ENCODE measurements at places on chromosomes 16 and 17.

- DNase-seq, result no peak
Measured at GRCh38 chr16:73067671-73068540, 20.0 kb upstream of the ZFHX3 start.

DNA sequence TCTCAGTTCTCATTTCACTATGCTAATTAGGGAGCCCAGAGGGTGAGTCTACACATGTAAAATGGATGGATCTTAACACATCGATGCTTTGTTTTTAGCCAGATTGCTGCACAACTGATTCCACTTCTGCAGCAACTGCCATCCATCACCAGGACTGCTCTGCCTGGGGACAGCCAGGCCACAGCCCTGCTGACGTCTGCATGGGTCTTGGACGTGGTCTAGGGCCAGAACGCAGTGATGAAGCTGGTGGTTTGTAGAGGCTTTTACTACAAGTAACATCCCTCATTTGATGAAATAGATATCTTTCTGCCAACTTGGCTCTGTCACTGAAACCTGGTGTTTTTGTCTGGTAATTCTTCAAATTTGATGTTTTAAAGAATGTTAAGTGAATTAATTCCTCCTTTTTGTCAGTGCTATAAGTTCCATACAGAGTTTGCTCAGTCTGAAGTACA lies 50.6 kb downstream of the MARCHF10 start:
- no peak for DNase-seq

- no peak for DNase-seq
Measured at GRCh38 chr17:42188749-42189650, 3.7 kb upstream of the HCRT start.

GRCh38 chr17:82603981-82604448 lies 44.2 kb downstream of the WDR45B start:
- peak; percentile 38 for DNase-seq

DNA sequence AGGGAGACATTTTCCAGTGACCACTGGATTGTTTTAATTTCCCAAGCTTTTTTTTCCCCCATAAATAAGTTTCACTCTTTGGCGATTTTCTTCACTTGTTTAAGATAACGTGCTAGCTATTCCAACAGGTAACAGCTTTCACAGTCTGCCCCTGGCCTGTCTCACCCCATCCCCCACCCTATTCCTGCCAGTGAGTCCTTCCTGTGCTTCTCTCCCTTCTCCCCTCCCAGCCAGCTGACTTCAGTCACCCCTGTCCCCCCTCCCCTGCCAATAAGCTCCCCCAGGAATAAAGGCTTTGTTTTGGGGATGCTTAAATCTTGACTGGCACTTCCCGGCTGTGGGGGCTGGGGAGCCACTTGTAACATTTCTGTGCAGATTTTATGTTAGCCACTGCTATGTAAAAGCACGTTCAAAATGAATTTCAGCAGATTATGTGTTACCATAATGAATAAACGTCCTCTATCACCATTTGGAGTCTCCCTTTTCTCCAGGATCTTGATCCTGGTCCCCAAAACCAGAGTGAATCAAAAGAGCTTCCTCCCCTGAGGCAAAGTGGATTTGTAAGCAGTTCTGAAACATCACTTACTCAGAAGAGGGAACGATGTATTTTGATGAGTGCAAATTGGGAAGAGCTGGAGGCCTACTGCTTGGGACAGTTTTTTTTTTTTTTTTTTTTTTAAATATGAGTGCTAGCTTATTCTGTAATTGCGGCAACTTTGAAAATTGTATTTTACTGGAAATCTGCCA lies 58.2 kb downstream of the IGF2BP1 start:
- DNase-seq, result no peak

GRCh38 chr16:87622756-87623319 lies 20.5 kb downstream of the JPH3 start:
- DNase-seq, result no peak

- peak; percentile 93 for DNase-seq
Measured at GRCh38 chr17:76532072-76532651, 5.3 kb downstream of the CYGB start.

DNA sequence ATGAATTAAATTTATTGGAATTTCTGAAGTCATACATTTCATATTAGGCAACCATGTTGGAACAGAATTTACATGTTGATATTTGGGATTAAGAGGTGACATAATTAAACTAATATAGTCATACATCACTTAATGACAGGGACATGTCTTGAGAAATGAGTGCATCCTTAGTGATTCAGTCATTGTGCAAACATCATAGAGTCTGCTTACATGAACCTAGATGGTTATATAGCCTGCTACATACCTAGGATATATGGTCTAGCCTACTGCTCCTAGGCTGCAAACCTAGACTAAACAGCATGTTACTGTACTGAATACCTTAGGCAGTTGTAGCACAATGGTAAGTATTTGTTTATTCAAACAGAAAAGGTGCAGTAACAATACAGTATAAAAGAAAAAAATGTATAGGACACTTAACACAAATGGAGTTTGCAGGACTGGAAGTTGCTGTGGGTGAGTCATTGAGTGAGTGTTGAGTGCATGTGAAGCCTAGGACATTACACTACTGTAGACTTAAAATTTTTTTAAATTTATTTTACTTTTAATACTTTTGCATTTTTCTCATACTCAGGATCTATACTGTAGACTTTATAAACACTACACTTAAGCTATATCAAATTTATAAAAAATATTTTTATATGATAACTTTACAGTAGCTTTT lies 85.6 kb downstream of the OMG start:
- no peak for DNase-seq

DNA sequence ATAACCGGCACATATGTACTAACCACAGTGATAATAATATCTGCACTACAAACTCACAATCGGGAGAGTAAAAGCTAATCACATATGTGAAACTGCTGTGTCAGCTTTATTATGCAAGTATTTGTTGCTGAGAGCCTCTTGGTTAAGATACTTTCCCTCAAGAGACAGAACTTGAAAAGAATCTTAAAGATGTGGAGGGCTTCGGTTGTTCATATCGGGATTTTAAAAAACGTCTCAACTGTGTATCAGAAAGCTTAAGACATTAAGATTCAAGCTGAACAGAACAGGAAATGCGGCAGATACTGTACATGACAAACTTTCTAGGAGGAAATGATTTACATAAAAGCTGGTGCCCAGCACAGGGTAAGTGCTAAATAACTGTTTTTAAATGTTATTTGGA lies 27.5 kb upstream of the HLF start:
- no peak for DNase-seq

- no peak for DNase-seq
Measured at GRCh38 chr16:38941-39892, 14.2 kb downstream of the POLR3K start.

- DNase-seq, result no peak
Measured at GRCh38 chr16:8278031-8278580, 312.2 kb downstream of the TMEM114 start.

- DNase-seq, result no peak
Measured at GRCh38 chr16:67667453-67667816, 821 bp downstream of the C16orf86 start.

GRCh38 chr16:75402821-75403475 lies 30.4 kb downstream of the CFDP1 start:
- DNase-seq, result peak; percentile 70

All from trophoblast cell (in vitro differentiated cells and primary cell).